Inflammatory macrophage (primary cell): ENCODE measurements at places on chromosomes 5 and 9.

GRCh38 chr5:173498286-173498685 is 118.2 kb downstream of the BOD1 start:
- no peak for DNase-seq

GRCh38 chr5:96388176-96388575 is 44.9 kb downstream of the PCSK1 start:
- no peak for DNase-seq

- DNase-seq: no peak
Observed at GRCh38 chr5:167918184-167918812, 373.1 kb upstream of the WWC1 start.

DNA sequence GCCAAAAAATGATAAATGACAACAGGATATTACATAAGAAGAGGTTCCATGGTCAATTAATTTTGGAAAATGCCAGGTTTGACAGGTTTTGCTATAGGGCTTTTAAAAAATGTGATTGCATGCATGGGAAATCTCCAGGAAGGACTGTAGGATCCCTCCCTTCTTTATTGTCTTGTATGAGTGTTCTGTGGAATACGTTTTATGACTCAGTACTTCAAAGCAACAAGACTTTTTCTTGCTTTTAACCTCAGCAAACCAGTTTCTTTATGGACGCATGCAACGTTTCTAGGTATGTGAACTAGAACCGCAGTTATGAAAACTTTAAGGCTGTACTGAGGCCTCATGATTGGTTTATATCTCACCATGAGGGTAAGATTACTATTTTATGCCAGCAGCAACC is 76.6 kb upstream of the NTRK2 start:
- DNase-seq: no peak

- DNase-seq: peak; percentile 53
Observed at GRCh38 chr5:55691265-55692105, 20.6 kb downstream of the SLC38A9 start.

- DNase-seq: peak; percentile 51
Observed at GRCh38 chr5:148384380-148384737, 601 bp downstream of the FBXO38 start.

DNA sequence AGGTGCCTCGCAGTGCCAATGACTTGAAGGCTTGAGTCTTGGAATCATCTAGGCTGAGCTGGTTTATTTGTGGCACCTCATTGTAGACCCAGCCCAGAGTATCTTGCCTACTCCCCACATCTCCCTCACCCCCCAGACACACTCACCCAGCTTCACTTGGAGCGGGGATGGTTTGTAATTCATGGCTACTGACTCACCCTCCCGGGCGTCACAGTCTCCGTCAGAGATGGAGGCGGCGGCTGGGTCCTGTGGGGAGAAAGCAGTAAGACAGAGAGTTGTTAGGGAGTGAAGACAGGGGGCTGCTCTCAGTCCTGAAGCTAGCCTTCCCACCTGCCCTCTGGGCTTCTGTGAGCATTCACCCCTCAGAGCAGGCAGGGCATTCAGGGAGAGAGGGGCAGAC is 29.0 kb upstream of the MYORG start:
- DNase-seq: no peak
